ENCODE measurements at places on chromosomes 3 and 15.

GRCh38 chr15:65132878-65133547 lies 595 bp downstream of the PDCD7 start:
- DNase-seq = no peak

GRCh38 chr15:60605879-60606307 lies 127.0 kb upstream of the ICE2 start:
- no peak for DNase-seq

- no peak for DNase-seq
These were observed 45.5 kb downstream of the KBTBD12 start for GRCh38 chr3:127960421-127960965.

- DNase-seq = no peak
These were observed 4.5 kb upstream of the SEMA3B start for GRCh38 chr3:50264383-50264963.

DNA sequence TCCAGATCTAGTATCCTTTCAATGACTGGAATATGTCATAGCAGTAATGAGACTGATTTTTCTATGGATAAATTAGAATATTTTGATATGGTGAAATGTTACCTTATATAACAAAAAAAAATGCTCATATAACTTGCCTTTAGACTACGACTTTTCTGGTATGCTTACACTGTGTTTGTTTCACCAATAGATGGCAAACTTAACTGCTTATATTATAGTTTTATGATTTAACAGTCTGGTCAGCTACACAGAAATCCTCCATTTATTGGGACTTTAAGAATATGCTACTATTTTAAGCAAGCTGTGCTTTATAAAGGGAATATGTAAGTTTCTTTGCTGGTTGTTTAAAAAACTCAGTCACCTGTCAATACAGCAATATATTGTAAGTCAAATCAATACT lies 205.6 kb downstream of the VGLL3 start:
- no peak for DNase-seq

DNA sequence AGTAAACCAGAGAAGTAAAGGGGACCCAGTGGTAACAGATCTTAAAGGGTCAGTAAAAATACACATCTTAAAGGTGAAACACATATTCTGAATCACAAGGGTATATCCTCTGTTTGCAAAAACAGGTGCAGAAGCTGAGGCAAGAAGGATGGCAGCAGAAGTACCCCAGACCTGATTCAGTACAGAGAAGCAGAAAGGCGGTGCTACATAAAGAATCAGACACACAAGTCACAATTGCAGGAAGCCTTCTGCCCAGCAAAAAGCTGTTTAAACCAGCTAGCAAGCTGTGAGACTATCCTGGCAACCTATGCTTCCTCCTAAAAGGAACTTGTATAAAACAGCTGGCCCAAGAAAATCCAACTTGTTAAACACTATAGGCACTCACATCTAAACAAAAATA lies 49.4 kb downstream of the ZNF280D start:
- DNase-seq = no peak

GRCh38 chr3:48042071-48042760 lies 26.0 kb upstream of the MAP4 start:
- no peak for DNase-seq

- DNase-seq = no peak
These were observed 66.8 kb upstream of the UBE2E1 start for GRCh38 chr3:23738944-23739343.

GRCh38 chr3:14834807-14835466 lies 16.2 kb downstream of the FGD5 start:
- DNase-seq = no peak

GRCh38 chr15:29570948-29571791 lies 251.1 kb downstream of the TJP1 start:
- no peak for DNase-seq

DNA sequence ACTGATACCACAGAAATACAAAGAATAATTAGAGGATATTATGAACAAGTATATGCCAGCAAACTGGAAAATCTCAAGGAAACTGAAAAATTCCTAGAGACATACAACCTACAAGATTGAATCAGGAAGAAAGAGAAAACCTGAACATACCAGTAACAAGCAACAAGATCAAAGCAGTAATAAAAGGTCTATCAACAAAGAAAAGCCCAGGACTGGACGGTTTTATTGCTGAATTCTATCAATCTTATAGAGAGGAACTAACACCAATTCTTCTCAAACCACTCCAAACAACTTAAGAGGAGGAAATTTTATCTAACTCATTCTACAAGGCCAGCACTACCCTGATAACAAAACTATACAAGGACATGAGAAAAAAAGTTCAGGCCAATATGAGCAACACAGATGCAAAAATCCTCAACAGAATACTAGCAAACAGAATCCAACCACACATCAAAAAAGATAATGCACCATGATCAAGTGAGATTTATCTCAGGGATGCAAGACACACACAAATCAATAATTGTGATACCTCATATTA lies 71.1 kb upstream of the IMPG2 start:
- DNase-seq = no peak

GRCh38 chr3:172057059-172057458 lies 17.7 kb downstream of the FNDC3B start:
- DNase-seq = no peak

DNA sequence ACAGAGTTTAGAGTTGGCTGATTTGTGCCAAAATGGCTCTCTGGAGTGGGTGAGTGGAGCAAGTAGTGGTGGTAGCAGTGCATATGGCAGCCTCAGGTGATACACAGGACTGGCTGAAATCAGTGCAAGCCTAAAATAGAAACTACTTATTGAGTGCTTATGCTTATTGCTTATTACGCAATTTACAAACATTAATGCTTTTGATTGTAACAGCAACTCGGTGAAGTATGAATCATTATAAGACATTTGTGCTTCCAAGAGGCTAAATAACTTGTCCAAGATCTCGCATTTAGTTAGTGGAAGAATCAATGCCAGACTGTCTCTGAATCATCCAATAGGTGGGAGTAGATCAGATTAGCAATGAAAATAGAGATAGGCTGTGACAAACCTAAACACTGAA lies 353.8 kb downstream of the NAALADL2 start:
- no peak for DNase-seq

DNA sequence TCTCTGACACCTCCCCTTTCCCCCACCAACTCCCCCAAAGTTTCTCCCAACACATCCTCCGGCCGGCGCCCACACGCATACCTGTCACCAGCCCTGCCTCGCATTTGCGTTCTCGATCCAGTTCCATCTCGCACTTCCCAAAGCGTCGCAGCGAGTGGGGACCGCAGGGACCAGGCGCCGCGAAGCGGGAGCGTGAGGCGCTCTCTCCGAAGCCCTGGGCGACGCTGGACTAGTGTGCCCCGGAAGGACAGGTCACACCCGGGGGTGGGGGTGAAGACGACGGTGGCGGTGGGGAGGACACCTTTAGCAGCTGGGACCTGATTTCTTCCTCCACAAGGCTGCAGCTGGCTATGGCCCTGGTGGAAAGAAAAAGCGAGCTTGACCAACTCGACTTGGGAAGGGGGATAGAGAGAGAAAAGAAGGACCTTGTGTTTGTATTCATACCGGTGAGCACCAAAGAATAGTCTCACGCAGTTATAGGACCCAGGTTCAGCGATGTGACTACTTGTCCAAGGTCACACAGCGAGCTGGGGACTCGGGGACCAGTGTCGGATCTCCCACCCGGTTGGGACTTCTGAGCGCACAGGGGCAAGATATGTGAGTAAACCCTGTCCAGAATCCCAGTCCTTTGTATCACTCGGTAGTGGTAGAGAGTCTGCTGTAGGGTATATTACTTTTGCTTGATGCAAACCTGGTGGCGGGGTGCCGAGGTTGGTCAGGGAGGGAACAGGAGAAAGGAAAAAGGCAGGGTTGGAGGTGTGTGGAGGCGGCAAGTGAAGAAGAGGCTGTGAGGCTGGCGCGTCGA lies 607 bp upstream of the GHSR start:
- no peak for DNase-seq

GRCh38 chr3:153621953-153622352 lies 459.9 kb downstream of the RAP2B start:
- no peak for DNase-seq

DNA sequence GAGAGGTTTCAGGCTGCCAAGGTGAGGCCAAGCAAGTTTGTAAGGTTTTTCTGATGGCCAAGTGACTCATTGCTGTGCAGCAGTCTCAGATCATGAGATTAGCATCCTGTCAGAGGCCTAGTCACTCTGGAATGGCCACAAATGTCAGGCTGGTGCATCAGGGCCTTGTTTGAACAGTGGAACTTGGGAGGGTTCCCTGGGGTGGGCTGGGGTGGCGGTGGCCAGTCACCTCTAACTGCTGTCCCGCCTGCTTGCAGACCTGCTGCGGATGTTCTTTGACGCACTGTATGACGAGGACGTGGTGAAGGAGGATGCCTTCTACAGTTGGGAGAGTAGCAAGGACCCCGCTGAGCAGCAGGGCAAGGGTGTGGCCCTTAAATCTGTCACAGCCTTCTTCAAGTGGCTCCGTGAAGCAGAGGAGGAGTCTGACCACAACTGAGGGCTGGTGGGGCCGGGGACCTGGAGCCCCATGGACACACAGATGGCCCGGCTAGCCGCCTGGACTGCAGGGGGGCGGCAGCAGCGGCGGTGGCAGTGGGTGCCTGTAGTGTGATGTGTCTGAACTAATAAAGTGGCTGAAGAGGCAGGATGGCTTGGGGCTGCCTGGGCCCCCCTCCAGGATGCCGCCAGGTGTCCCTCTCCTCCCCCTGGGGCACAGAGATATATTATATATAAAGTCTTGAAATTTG lies 2.8 kb upstream of the FAM131A start:
- no peak for DNase-seq

- no peak for DNase-seq
These were observed 28.9 kb downstream of the FAM43A start for GRCh38 chr3:194714564-194714963.

DNA sequence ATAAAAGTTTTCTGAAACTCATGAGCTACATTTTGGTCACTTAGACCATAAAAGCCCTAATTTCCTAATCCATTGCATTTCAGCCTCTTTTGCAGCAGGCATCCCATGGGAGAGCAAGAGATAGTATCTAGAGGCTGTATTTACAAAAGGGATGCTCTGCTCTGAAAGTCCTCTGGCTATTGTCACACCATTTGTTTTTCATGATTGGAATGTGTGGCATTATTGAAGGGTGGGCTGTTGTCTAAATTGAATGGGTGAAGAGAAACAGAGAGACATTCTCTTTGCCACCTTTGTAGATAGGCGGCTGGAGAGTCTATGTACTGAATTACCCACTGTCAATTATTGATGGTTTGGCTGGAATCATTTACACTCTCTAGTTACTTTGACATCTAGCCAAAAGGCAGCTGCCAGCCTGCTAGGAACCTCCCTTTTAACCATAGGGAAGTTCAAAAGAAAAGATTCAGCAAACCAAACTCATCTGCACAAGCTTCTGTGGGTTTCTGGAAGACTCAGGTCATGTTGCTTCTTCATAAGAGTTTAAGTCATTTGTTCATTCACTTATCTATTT lies 89.8 kb upstream of the RARB start:
- DNase-seq = no peak

GRCh38 chr3:58899159-58899952 lies 150.5 kb downstream of the CFAP20DC start:
- DNase-seq = peak; percentile 20

- no peak for DNase-seq
These were observed 693 bp upstream of the STAB1 start for GRCh38 chr3:52494445-52494844.

- no peak for DNase-seq
These were observed 9.1 kb upstream of the NCKIPSD start for GRCh38 chr3:48694610-48695392.

GRCh38 chr3:181704421-181705085 lies 7.2 kb upstream of the SOX2 start:
- DNase-seq = no peak

DNA sequence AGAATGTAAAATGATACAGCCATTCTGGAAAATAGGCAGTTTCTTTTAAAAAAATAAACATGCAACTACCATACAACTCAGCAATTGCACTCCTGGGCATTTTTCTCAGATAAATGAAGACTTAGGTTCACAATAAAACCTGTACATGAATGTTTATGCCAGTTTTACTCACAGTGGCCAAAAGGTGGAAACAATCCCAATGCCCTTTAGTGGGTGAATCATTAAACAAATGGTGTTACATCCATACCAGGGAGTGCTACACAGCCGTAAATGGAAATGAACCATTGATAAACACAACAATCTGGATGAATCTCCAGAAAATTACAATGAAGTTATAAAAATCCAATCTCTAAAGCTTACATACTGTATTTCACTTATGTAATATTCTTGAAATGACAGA lies 140.3 kb downstream of the ADAMTSL3 start:
- no peak for DNase-seq

DNA sequence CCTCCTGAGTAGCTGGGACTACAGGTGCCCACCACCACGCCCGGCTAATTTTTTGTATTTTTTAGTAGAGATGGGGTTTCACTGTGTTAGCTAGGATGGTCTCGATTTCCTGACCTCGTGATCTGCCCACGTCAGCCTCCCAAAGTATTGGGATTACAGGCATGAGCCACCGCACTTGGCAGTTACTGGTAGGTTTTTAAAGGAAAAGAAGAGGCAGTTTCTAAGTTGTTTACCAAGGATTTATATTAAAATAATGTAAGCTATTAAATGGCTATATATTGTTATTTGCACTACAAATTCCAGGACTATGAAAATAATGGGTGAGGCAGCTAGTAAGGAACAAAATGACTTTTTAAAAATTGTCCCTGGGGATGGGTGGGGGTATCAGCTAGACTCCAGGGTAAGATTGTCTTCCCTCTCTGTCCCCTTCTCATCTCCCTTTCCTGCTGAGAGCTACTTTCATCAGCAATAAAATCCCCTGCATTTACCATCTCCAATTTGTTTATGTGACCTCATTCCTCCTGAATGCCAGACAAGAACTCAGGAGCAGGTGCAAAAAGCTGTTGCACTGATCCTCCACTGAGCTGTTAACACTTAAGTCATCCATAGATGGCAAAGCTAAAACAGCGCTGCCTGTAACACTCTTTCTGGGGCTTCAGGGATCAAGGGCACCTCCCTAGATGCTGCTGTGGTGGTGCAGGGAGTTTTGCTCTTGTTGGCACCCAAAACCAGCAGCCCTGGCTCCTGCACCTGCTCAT lies 165.2 kb downstream of the ZPLD1 start:
- no peak for DNase-seq

- DNase-seq = no peak
These were observed 32.1 kb downstream of the MESD start for GRCh38 chr15:80957556-80957955.

GRCh38 chr3:176055836-176056235 lies 1141.4 kb downstream of the TBL1XR1 start:
- no peak for DNase-seq

- no peak for DNase-seq
These were observed 41.0 kb upstream of the PRICKLE2 start for GRCh38 chr3:64266065-64266931.

DNA sequence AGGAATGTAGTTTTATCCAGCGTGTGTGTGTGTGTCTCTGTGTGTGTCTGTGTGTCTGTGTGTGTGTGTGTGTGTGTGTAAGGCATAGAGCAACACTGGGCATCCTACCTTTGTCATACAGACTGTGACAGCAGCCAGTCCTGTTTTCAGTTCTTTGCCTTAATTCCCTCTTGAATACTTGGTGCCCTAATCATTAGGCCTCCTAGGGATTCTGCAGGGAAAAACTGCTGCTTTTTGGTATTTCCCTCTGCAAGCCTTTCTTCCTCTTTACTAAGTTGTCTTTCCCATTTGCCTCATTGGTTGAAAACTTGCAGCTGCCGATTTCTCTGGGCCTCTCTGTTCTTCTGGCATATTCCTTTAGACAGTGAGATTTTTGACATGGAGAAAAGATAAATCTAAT lies 9.2 kb downstream of the SLC25A36 start:
- DNase-seq = no peak

- DNase-seq = no peak
These were observed at the start of gene HGD for GRCh38 chr3:120682095-120682681. HGD (minus strand) TSS chr3:120682239; CDS start chr3:120682111, 128 bp downstream.
